ENCODE measurements at places on chromosomes 6 and 20.

DNA sequence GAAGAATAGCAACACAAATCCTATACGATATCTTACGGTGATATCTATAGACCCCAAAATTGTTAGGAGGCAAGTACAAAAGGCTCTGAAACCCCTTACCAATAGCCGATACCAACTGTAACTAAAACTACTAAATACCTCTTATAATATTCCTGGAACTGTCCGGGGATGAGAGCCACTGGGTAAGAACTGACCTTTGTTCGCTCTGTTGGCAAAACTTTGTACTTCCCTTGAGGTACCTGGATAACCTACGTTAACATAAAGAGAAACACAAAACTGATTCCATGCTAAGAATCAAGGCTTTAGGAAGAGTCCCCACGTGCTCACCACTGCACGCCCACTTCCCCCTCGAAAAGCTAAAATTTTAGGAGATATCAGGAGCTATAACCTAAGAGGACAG lies 9.7 kb downstream of the PHF10 start:
- no peak for DNase-seq

GRCh38 chr6:6518631-6519427 lies 69.7 kb upstream of the LY86 start:
- no peak for DNase-seq

DNA sequence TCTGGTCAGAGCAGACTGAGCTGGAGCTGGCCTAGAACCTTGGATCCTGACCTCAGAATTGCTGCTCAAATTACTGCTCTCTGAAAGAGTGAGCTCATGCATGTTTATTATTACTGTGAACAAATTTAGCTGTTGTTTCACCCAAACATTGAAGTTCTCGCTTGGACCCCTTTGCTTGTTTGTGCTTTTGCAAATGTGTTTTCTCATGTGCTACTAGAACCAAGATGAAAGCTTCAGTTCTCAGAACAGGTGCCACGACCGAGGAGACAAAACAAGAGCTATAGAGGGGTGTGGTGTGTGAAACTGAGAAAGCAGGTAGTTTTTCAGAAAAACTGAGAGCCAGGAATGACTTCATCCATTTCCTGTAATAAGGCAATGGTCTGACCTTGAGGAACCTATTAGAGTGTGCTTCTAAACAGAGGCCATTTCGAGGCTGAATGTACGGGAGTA lies 50.0 kb upstream of the ESR1 start:
- peak; percentile 57 for DNase-seq

DNA sequence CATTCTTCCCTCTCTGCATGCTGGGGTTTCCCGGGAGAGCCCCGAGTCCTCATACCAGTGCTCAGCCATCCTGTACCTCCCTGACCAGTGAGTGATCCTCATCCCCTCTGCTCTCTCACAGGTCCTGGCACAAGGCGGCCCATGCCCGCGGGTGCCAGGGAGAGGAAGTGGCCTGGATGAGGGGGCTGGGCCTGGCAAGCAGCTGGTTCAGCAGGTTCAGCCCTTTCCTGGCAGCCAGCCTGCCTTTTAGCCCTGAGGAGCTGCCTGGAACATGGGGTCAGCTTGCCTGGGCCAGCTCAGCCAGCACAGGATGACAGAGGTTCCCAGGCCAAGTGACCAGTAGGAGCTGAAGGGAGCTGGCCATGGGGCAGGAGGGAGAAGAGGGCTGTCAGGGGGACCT lies 10.9 kb downstream of the MOCS1 start:
- DNase-seq = no peak

- DNase-seq = no peak
Observed at GRCh38 chr6:3504354-3504753, 47.5 kb upstream of the SLC22A23 start.

DNA sequence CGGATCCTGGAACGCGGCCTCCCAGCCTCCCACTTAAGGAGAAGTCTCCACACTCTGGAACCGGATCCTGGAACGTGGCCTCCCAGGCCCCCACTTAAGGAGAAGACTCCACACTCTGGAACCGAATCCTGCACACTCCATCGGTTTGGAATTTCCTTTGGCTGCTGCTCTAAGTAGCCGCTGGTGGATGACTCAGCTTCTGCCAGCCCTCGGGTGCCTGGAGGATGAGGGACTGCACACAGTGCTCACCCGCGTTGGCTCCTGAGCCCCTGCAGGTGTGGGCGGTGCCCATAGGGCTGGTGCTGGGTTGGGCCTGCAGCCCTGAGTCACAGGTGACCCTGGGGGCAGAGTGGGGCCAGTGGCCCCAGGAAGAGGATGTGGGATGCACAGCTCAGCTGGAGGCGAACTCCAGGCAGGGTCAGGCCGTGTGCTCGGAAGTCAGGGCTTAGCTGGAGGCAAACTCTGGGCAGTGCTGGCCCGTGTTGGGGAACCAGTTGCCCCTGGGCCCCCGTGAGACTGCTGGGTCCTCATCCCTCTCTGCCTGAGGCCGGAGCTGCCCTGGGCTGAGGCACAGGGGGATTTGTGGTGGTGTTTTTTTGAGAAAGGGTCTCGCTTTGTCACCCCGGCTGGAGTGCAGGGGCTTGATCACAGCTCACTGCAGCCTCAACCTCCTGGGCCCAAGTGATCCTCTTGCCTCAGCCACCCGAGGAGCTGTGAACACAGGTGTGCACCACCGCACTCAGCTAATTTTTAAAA lies 13.9 kb upstream of the TNFRSF6B start:
- DNase-seq = no peak

- no peak for DNase-seq
Observed at GRCh38 chr6:16819752-16820151, 58.5 kb upstream of the ATXN1 start.

- DNase-seq = no peak
Observed at GRCh38 chr6:136103763-136104311, 146.3 kb downstream of the MTFR2 start.

- peak; percentile 64 for DNase-seq
Observed at GRCh38 chr20:36606158-36607066, 833 bp downstream of the RAB5IF start.

DNA sequence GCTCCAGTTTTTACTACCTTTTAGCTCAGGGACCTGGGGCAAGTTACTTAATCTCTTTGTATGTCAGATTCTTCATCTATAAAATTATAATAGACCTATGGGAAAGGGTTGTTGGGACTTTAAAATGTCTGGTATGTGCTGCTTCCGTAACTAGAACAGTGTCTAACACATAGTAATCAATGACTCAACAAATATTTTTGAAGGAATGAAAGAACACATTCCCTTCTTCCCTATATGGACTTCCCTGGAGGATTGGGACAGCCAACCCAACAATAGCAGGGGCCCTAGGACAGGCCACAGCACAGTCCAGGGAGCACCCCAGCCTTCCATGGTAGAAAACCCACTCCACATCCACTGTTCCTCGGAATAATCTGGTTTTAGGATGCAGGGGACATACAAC lies 50.7 kb upstream of the TPD52L1 start:
- no peak for DNase-seq

DNA sequence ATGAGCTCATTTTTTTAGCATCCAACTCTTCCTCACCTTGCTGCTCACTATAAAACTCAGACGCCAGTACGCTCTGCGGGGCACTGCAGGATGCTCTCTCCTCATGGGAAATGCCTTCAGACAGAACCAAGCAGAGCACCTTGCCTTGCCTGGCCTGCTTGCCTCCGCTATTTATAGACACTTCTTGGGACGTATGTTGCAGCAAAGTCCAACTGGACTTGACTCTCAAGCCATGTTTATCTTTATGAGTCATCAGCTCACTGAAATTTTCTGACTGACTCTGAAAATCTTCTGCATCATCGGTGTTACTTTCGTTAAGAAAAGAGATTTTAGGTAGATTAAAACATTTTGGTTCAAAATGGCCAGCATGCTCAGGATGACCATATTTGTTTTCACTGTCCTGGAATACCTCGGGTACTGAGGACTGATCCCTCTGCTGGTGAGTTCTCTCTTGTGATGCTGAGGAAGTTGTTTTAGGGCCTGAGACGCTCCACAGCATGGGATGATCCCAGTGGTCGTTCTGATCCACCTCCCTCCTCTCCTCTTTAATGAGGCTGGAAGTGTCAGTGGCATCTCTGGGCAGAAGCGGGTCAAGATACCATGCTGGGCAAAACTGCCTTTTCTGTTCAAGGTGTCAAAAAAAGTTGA lies 204.5 kb downstream of the KIF16B start:
- DNase-seq = no peak

DNA sequence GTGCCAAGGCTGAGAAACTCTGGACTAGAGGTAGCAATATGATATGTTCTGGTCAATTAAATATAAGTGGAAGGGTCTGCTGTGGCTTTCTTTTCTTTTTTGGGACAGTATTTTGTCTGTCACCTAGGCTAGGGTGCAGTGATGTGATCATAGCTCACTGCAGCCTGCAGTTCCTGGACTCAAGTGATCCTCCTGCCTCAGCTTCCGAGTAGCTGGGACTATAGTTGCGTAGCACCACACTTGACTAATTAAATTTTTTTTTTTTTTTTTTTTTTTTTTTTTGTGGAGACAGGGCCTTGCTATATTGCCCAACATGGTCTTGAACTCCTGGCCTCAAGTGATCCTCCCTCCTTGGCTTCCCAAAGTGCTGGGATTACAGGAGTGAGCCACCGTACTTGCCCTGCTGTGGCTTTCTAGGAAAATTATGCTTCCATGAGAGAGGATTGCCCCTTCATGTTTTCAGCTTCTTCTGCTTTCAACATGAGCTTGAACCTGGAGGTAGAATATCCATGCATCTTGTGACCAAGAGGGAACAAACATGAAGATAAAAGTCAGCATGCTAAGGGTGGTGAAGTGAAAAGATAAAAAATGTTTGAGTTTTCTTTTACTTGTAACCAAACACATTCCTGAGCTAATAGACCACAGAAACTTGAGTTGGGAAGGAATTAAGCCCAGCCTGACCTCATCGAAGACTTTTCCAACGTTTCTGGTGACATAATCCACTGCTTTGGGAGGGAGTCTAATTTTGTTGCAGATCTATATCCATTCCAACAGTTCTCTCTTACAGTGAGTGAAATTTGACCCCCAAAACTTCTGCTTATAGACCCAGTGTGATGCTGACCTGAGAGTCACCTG lies 75.1 kb downstream of the CARMIL1 start:
- DNase-seq = no peak

GRCh38 chr20:48275286-48276020 lies 490.2 kb upstream of the SULF2 start:
- no peak for DNase-seq

DNA sequence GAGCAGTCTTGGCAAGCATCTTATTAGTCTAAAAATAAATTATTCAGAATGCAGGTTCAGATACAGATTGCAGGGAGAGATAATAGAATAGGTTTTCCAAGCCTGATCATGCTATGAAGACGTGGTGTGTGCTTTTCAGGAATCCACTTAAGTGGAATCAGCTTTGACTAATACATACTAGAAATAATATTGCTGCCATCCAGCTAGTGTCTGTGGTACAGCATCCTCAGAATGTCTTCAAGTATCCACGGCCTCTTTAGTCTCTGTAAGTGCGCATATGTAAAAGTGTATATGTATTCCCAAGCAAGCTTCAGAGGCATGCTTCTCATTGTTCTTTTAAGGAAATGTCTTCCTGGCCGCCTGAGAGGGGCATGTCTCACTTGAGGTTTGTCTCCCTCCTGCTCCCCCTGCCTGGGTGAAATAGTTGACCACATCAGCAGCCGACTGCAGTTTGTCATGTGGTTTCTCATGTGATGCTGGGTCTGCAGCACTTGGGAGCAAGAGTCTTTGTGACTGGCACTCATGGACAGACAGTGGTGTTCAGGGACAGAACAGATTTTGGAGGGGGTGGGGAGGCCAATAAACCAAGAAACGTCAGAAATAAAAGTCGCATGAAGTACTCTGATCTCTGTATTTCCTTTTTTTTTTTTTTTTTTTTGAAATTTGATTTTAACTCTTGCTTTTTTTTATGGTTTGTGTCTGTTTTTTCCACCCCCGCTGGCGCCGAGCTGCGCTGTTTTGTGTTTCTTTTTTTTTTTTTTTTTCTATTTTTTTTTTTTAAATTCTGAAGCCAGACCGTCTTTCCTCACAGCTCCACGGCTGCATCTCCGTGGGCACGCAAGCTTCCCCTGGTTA lies 150.8 kb downstream of the PRL start:
- no peak for DNase-seq

GRCh38 chr6:155174576-155175211 lies 89.1 kb upstream of the CLDN20 start:
- no peak for DNase-seq

GRCh38 chr6:66421570-66421969 lies 714.5 kb upstream of the EYS start:
- DNase-seq = no peak

DNA sequence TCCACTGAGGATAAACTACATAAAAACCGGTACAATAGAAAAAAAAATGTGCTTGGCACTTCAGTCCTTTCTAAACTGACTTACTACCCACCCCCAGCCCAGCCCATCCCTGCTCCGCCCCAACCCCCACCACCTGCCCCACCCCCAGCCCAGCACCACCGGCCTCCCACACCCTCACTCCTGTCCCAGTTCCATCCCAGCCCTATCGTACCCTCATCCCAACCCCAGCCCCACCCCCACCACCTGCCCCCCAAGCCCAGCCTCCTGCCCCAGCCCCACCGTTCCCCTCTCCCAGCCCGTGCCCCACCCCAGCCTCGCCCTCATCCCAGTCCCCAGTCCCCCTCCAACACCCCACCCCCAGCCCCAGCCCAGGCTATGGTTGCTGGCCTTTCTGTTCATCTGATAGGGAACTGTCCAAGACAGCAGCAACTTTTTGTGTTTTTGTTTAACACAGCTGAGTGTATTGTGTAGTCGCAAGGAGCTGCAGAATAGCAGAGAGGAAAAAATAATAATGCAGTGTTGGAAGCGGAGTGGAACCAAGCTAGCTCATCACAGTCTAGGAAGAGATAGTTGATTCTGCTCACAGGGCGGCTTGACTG lies 61.9 kb downstream of the SASH1 start:
- DNase-seq = no peak

- DNase-seq = no peak
Observed at GRCh38 chr6:25612666-25613065, 39.3 kb upstream of the SCGN start.

GRCh38 chr6:161091151-161091550 lies 99.6 kb downstream of the MAP3K4 start:
- no peak for DNase-seq

- DNase-seq = no peak
Observed at GRCh38 chr6:16045238-16045637, 83.6 kb upstream of the MYLIP start.

DNA sequence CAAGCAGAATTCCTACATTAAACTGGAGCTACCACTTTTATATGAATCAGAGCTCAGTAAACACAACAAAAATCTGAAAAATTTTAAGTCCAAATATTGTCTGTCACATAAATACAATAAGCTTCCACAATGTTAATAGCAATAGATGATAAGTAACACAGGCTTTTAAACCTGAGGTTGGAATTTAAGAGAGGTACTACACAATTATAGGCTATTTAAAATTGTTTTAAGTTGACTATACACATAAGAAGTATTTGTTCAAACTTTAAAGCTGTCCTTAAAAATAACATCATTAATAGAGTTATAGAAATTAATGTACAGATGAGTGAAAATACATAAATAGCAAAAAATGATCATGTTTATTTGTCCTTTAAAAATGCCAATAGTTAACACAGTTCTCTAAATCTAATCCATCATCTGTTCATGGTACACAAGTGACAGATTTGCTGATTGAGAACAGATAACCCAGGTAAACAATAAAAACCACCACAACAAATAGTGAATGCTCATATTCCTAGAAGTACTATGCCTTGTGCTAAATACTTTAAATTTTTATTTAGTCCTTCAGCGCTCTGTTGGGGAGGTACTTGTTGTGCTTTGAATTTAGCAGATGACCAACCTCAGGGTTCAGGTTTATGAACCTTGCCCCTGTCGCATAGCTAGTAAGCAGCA lies 382.3 kb upstream of the ID4 start:
- no peak for DNase-seq

GRCh38 chr20:25090492-25091429 lies 8.8 kb upstream of the VSX1 start:
- peak; percentile 74 for DNase-seq

Data from stimulated activated effector memory CD8-positive, alpha-beta T cell treated with anti-CD3 and anti-CD28 coated beads, Interleukin-12 subunit alpha, Interleukin-12 subunit beta, amount 100 ng/mL, for 72 hours (primary cell).